ENCODE measurements at places on chromosomes 2 and 18.

DNA sequence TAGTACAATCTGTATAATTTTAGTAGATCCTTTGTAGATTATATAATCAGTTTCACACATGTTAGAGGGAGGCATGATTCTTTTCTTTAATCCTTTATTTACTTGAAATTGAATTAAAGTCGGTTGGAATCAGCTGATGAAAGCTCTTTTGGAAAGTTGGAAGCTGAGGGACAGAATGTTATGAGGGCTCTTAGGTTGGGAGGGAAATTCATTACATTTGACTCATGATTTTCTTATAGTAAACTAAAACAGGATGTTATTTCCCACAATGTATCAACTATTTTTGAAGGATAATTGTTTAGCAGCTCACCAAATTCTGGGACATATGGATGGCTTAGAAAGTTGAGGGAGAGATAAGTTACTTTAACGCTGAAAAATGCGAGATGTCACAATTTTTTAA is 52.7 kb upstream of the TMEFF2 start:
- DNase-seq = no peak

DNA sequence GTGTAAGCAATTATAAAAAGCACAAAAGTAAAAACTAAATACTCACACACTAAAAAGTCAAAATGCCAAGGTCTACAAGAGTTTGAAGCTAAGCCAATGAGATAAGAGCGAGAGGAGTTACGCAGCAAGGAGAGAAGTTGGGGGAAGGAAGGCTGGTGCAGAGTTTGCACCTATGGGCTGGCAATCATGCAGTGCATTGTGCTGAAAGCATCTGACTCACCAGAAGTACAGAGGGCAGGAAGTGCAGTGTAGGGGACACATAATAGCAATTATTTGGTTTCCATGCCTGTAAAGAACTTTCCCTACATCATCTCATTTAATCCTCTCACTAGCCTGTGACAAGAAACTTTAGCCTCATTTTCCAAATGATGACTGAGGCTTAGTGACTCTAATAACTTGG is 142.7 kb upstream of the KYNU start:
- DNase-seq = no peak

DNA sequence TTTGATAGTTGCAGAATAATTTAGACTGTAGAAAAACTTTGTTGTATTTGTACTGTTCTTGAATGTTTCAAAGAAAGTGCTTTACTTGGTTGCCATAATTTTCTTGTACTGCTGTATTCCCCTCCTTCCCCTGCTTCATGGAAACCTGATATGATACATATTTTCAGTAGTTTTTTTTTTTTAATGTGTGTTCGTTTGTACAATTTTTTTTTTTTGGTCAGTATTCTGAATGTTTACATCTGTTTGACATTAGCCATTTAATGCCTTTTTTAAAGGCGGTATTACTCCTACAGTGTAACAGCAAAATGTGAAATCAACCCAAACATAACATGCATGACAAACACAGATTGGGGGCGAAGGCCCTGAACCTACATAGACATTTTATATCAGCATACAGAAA is 172.3 kb downstream of the ASXL3 start:
- no peak for DNase-seq

DNA sequence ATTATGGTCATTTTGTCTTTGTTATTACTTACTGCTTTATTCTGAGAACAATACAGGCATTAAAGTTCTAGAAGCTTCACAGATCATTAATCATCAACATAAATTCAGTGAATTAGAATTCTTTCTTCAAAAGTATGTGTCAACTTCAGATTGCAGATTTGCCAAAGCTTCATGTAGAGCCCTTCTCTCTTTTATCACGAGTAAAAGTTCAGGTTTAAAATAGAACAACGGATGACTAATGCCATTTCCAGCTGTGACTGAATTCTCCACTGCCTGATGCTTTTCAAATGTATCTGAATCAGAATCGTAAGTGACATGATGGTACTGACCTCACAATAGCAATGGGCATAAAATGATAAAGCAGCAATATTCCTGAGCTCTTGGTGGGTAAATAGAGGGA is 116.0 kb downstream of the ABCA12 start:
- DNase-seq = peak; percentile 4

- no peak for DNase-seq
Measured at GRCh38 chr2:235382179-235382578, 111.7 kb upstream of the AGAP1 start.

DNA sequence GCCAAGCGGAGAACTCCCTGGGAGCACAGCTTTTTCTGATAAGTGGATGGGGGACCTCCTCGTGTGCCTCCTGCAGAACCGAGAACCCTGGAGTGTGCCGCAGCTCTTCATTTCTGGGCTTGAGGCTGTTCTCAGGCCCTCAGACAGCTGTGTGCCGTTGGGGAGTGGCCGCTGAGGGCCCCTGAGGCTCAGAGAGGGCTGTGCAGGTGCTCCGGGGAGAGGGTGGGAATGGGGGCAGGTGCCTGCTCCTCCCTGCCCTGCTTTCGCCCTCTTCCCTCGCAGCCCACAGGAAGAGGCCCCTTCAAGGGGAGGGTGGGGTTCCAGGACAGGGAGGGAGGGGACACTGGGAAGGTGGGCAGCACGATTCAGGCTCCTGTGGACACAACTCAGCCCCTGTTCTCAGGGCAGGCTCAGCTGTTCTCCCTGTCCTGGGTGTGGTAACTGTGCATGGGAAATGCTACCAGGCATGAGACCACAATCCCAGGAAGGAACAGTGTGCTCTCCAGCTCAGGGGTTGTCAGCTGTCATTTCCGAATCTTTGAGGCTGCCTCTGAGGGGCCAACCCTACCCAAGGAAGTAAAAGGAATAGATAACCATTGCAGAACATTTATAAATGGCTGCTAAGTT is 11.3 kb downstream of the LCT start:
- DNase-seq = no peak

DNA sequence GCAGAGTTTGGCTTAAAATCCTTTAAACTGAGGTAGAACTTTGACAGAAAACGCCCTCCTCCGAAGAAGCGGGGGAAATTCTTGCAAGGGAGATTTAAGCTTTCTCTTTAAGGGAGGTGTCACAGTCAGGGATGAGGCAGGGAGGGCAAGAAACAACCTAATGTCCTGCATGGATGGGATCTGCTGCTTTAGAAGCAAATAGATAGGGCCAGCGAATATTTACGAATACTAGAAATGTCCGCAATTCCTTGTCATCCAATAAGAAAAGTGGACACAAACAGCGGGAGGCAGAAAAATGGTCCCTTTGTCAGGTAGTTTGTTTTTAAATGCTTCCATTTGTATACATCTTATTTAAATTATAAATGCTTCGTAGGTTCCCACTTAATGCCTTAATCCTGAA is 12.0 kb downstream of the MEIS1 start:
- no peak for DNase-seq
